ENCODE measurements at places on chromosomes 2 and 18.

- no peak for DNase-seq
Measured at GRCh38 chr18:10524507-10525370, 1.1 kb upstream of the NAPG start.

DNA sequence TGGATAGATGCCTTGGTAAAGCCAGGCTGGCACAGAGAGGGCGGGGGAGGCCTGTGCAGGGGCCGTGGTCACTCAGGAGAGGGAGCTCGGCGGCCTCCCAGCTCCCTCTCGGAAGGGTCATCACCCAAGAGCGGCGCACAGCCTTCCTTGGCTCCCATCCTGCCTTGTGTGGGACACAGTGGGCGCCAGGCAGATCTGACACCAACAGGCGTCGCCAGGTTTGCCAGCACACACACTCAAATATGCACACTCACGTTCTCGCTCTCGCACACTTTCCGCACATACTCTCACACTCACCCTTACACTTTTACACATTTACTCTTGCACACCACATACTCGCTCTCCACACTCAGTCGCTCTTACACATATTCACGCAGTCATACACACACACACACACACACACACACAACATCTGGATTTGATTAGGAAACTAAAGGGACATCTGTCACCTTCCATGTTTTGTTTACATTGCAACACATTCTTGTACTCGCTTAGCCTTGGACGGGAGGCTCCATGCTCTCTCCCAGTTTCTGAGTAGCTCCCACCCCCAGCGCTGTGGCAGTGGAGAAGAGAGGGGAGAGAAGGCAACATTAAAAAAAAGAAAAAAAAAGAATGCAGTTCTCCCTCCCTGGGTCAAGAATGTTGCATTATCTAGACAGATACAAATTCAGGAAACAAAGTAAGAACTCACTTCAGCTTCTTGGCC is 10.5 kb downstream of the CHMP1B start:
- DNase-seq: no peak

DNA sequence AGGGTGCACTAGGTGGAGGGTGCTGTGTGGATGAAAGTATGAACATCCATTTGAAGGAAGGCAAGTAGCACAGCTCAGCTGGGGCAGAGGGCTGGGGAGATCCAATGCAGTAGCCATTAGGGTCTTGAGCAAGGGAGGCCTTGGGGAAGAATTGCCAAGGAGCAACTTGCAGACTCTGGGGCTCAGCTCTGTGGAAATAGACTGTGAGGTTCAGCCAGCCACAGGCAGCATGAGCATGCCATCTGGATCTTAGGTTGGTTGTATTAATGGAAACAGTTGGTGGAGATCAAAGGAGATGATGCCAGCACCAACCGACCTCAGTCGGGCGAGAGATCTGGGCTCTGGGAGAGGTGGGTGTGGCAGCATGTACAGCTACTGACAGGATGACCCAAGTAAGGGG is 5.6 kb downstream of the ZAP70 start:
- DNase-seq: no peak

GRCh38 chr2:119760956-119761275 is 1.2 kb downstream of the PTPN4 start:
- no peak for DNase-seq

- no peak for DNase-seq
Measured at GRCh38 chr2:63522950-63523349, 65.3 kb downstream of the WDPCP start.

DNA sequence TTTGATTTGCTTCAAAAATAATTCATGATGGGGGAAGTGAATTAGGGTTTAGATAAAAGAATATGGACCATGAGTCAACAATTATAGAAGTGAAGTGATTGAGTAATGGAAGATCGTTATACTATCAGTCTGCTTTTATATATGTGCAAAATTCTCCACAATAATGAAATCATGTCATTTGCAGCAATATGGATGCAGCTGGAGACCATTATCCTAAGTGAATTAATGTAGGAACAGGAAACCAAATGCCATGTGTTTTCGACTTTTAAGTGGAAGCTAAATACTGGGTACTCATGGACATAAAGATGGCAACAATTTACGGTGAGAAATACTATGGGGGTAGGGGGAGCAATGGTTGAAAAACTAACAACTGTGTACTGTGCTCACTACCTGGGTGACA is 144.7 kb upstream of the SRD5A2 start:
- no peak for DNase-seq

- no peak for DNase-seq
Measured at GRCh38 chr2:197647961-197648690, 27.3 kb downstream of the RFTN2 start.

DNA sequence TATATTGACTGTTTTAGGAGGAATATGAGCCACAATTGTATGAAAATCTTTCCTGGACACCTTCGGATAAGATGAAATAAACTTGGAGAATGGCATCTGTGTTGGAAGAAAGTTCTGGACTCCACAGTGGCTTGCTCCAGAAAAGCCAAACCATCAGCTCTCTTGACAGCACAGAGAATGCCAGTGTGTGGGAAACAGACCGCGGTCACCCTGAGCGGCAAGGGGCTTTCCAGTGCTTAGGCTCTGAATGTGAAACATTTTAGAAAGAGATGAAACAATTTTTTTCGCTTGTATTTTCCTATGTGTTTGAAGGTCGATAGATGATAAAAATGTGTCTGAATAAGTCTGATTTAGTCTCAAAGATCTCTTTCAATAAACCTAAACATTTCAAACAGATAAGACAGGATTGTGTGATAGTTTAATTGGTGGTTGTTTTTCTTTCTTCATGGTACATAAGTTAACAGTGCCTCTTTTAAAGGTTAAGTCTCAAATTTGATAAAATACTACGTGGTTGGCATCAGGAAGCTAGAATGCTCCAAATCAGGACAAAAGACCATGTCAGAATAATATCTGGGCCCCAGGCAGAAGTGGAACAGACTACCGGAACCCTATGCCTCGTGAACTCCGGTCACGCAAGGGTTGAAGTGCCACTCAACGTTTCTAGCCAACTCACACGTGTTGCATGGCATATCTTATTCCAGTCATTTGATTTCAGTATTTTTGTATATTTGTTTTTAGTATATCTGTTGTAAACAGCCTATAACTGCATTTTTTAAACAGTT is 28.9 kb downstream of the PTGR3 start:
- no peak for DNase-seq

GRCh38 chr18:57432751-57433400 is 2.3 kb upstream of the ONECUT2 start:
- no peak for DNase-seq

DNA sequence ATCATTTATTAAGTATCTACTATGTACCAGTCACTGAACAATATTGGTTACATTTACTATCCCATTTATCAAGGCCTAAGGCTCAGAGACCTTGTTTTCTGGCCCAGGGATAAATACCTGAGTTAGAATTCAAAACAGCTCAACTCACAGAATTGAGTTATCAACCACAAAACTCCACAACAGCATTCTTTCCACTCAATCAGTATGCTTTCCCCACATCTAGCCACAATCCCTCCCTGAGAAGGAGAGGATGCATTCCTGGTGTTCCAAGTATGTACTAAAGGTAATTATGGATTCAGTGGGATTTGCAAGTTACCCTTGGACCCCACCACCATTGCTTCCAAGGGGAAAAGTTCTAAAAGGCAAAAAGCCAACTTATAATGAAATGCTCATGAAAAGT is 104.2 kb upstream of the PID1 start:
- DNase-seq: no peak

All from omental fat pad (tissue), 4 donors.